Small intestine (tissue), 16 donors: ENCODE measurements at places on chromosomes 7 and 10. TPM values are rescaled to one million over a fixed set of nuclear protein-coding genes. Genes with fewer than 3 reads are reported as not detected.

GRCh38 chr10:15339892-15340291 lies 31.2 kb downstream of the FAM171A1 start:
- no peak overlapping the region for H3K27ac ChIP-seq
- H3K4me3 ChIP-seq = no peak overlapping the region
- no peaks in the 10 kb centered on the region for H3K36me3 ChIP-seq
- H3K27me3 ChIP-seq = no peaks in the 10 kb centered on the region

GRCh38 chr10:7665767-7666166 lies 999 bp downstream of the ITIH5 start:
- no peak overlapping the region for H3K27ac ChIP-seq
- H3K4me3 ChIP-seq = no peak overlapping the region
- no peaks in the 10 kb centered on the region for H3K36me3 ChIP-seq
- peaks cover 7% of the 10 kb centered on the region for H3K27me3 ChIP-seq

- H3K36me3 ChIP-seq = no peaks in the 10 kb centered on the region
- H3K27ac ChIP-seq = peak overlapping the region; percentile 28
- peak; percentile 21 for DNase-seq
- no peak overlapping the region for H3K4me3 ChIP-seq
- H3K4me1 ChIP-seq = no peaks in the 10 kb centered on the region
- no peaks in the 10 kb centered on the region for H3K27me3 ChIP-seq
Observed at GRCh38 chr7:37109016-37109683, 339.5 kb downstream of the ELMO1 start.

DNA sequence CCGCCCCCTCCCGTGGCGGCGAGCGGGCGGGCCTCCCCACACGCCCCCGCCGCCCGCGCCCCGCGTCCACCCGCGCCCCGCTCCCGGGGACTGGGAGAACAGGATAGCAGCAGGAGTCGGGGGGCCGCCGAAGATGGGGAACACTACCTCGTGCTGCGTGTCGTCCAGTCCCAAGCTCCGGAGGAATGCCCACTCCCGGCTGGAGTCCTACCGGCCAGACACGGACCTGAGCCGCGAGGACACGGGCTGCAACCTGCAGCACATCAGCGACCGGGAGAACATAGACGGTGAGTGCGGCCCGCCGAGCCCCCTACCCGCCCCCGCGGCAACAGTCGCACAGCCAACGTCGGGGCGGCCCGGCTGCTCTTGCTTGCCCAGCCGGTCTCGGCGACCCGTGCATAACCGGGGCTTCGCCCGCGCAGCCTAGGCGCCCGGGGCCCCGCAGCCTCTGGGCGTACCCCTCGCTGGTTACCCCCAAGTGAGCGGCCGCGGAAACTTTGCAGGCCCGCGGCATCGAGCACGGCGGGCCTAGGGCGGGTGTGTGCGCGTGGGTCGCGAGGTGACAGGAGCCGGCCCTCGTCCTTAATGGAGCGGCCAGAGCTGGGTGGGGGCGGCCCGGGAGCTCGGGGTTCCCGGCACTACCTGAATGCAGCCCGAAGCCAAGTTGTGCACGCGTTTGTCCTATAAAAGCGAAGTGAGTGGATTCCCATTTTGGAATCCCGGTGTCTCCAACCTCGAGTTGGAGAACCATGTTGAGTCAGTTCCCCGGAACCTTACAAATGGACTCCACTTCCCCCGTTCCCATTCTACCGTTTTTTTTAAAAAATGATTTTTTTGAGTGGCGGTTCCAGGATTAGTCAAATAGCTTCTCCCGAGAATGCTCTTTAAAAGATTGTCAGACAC lies 863 bp downstream of the CCNY start:
- H3K4me3 ChIP-seq = peak overlapping the region; percentile 76
- peaks cover 7% of the 10 kb centered on the region for H3K4me1 ChIP-seq
- H3K36me3 ChIP-seq = no peaks in the 10 kb centered on the region
- DNase-seq = peak; percentile 72
- peak overlapping the region; percentile 53 for H3K27ac ChIP-seq

DNA sequence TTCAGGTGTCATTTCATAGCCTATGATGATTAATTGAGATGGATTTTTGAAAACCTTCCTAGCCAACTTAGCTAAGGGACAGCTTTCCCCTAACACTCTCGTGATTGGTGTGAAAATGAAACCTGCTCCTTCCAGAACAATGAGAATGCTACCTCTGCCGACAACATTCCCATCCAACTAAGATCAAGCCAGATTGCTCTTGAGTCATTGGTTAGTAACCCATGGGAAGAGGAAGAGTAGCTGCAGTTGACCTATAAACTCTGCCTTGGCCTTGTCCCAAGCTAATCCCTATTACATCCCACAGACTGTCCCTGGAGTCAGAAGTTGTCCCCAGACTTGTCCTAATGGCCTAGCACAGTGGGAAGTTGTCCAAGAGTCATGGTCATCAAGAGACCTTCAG lies 80.5 kb upstream of the SVIL start:
- H3K27me3 ChIP-seq = no peaks in the 10 kb centered on the region
- H3K4me3 ChIP-seq = no peak overlapping the region
- no peak for DNase-seq
- peaks cover 6% of the 10 kb centered on the region for H3K36me3 ChIP-seq
- H3K27ac ChIP-seq = no peak overlapping the region

- H3K36me3 ChIP-seq = peaks cover 42% of the 10 kb centered on the region
- H3K27me3 ChIP-seq = no peaks in the 10 kb centered on the region
- H3K4me3 ChIP-seq = no peak overlapping the region
- no peaks in the 10 kb centered on the region for H3K4me1 ChIP-seq
- no peak overlapping the region for H3K27ac ChIP-seq
Observed at GRCh38 chr10:810351-810846, 120.9 kb upstream of the DIP2C start.

DNA sequence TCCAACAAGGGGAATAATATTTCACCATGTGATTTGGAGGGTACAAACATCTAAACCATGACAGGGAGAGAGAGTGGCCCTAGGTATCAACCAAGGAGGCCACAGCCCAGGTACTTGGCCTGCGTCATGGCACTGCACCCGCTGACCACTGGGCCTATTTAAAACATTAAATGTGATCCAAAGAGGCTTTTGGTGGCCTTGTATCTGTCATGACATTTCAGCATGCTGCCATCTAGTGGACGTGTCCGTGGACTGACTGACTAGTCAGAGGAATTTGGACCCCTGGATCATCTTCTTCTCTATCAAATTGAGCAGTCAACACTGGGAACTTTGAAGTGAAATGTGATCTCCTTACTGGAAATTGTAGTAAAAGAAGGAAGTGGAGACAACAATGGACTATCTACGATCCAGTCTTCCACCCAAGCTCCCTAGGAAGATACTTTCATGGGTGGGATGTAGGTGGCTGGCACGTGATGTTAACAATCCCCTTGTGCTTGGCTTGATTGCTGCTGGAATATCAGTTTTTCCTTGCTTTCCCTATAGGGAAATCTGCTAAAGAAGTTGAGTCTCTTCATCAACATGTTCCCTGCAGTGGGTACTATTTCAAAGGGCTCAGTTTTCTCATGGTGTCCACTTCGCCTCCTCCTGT lies 24.6 kb upstream of the ITGA8 start:
- no peak overlapping the region for H3K4me3 ChIP-seq
- no peaks in the 10 kb centered on the region for H3K27me3 ChIP-seq
- peak; percentile 44 for DNase-seq
- no peak overlapping the region for H3K27ac ChIP-seq

UNC5B gene
- 2.5 TPM for polyA plus RNA-seq

- H3K4me3 ChIP-seq = no peak overlapping the region
- no peaks in the 10 kb centered on the region for H3K36me3 ChIP-seq
- peaks cover 35% of the 10 kb centered on the region for H3K4me1 ChIP-seq
- no peaks in the 10 kb centered on the region for H3K27me3 ChIP-seq
Observed at GRCh38 chr10:102675666-102676533, 31.6 kb downstream of the TRIM8 start.

GRCh38 chr10:92384741-92385140 lies 93.8 kb downstream of the MARCHF5 start:
- no peaks in the 10 kb centered on the region for H3K36me3 ChIP-seq
- no peaks in the 10 kb centered on the region for H3K27me3 ChIP-seq
- H3K4me1 ChIP-seq = no peaks in the 10 kb centered on the region
- H3K27ac ChIP-seq = no peak overlapping the region

DNA sequence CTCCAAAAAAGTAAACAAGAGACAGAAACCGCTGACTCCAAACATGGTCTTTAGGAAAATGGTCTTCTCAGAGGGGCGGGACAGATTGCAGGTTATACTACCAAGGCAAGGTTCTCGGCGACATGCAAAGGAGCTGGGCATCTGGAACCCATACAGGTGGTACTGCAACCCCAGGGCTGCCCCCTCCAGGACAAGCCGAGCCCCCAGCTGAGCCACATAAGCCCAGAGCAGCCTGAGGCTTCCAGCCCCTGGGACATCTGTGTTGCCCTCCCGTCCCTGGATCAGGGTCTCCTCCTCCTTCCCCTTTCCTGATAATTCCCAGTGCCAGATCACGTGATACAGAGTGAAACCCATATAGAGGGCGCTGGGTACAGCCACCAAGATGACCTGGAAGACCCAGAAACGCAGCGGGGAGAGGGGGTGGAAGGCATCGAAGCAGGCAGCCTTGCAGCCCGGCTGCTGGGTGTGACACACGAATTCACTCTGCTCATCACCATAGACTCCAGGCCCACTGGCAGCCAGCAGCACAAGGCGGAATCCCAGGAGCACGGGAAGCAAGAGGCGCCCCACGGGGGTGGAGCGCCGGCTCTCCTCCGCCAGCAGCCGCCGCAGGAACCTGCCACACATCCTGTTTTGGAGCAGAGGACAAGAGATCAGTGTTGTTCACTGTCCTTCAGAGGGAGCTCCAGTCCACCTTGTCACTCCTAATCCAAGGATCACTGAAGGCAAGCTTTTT lies at the start of gene GJC3:
Gene GJC3 (minus strand): TSS at position 627 of the 736 bp plus-strand sequence. CDS start 0 bp downstream, at position 627.
- peak within 1 kb of the TSS; percentile 4 for H3K4me3 ChIP-seq
- DNase-seq = peak; percentile 71
- peaks cover 8% of the 10 kb centered on the region for H3K27me3 ChIP-seq

AOAH gene
- polyA plus RNA-seq = 2.9 TPM

SLC13A1 gene
- 0.07 TPM for polyA plus RNA-seq

- H3K27ac ChIP-seq = no peak overlapping the region
- no peaks in the 10 kb centered on the region for H3K27me3 ChIP-seq
- H3K4me1 ChIP-seq = peaks cover 3% of the 10 kb centered on the region
- H3K4me3 ChIP-seq = no peak overlapping the region
Observed at GRCh38 chr7:6056616-6057015, 25.4 kb downstream of the ANKRD61 start.

CRTAC1 gene
- polyA plus RNA-seq = 2.3 TPM

ITPRID1 gene
- polyA plus RNA-seq = 0.37 TPM

GRCh38 chr7:134044682-134045081 lies 82.5 kb upstream of the LRGUK start:
- no peak overlapping the region for H3K4me3 ChIP-seq
- no peaks in the 10 kb centered on the region for H3K27me3 ChIP-seq
- no peak overlapping the region for H3K27ac ChIP-seq
- H3K36me3 ChIP-seq = no peaks in the 10 kb centered on the region
- DNase-seq = peak; percentile 30
- no peaks in the 10 kb centered on the region for H3K4me1 ChIP-seq

DNA sequence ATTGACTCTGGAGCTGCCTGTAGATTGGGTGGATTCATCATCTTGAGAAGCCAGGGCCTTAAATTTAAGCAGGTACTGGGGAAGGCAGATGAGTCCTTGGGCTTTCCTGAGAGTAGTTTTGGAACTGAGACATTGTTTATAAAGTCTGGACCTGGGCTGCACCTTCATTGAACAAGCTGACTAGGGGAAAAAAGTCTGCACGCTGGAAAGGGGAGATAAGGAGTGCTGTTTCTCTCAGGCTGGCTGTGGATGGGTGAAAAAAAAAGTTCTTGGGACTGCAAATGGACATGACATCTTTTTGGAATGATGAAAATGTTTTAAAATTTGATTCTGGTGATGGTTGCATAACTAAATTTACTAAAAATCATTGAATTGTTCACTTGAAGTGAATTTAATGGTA lies 12.0 kb downstream of the SEC24C start:
- no peak for DNase-seq
- H3K4me3 ChIP-seq = no peak overlapping the region
- peaks cover 63% of the 10 kb centered on the region for H3K36me3 ChIP-seq
- no peak overlapping the region for H3K27ac ChIP-seq

HOGA1 gene
- polyA plus RNA-seq = 0.45 TPM

- no peaks in the 10 kb centered on the region for H3K4me1 ChIP-seq
- H3K27ac ChIP-seq = peak overlapping the region; percentile 31
- no peaks in the 10 kb centered on the region for H3K36me3 ChIP-seq
- H3K27me3 ChIP-seq = no peaks in the 10 kb centered on the region
- no peak overlapping the region for H3K4me3 ChIP-seq
Observed at GRCh38 chr7:90594751-90595317, 1.3 kb upstream of the CDK14 start.

- H3K27me3 ChIP-seq = no peaks in the 10 kb centered on the region
- H3K4me3 ChIP-seq = no peak overlapping the region
- DNase-seq = peak; percentile 13
- no peaks in the 10 kb centered on the region for H3K36me3 ChIP-seq
- H3K27ac ChIP-seq = no peak overlapping the region
Observed at GRCh38 chr10:74888962-74889661, 62.7 kb downstream of the KAT6B start.

DNA sequence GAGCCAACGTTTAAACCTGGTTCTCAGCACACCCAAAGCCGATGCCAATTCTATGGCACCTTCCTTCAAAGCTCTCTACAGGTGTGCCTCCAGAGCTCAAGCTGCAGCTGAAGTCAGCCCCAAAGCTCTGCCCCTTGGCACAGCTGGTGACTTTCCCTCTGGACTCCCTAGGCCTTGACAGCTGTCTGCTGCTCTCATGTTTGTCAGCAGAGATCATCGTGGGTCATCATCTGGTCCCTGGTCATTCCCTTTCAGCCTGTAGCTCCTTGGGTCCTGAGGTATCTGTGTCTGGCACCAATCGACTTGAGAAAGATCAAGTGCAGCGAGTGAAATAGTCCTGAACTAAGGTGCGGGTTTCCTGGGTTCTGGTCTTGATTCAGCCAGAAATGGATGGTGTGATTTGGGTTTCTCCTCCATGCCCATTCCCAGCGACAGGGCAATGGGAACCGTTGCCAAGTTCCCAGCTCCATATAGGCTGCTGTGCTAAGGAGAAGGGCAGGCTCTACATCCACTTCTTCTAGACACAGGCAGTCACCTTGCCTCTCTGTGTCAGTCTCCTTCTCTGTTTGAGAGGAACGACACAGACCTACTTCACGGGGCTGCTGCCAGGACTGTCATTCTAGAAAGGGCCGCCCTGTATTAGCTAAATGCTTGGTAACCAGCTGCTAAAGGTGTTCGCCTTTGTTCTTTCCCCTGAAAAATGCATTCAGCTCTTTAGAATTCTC lies 3.6 kb downstream of the PKD1L1 start:
- H3K27ac ChIP-seq = no peak overlapping the region
- H3K27me3 ChIP-seq = no peaks in the 10 kb centered on the region
- no peak overlapping the region for H3K4me3 ChIP-seq
- H3K4me1 ChIP-seq = peaks cover 21% of the 10 kb centered on the region

- no peak for DNase-seq
- H3K27ac ChIP-seq = no peak overlapping the region
- peaks cover 4% of the 10 kb centered on the region for H3K4me1 ChIP-seq
- H3K36me3 ChIP-seq = no peaks in the 10 kb centered on the region
Observed at GRCh38 chr10:115996031-115996430, 277.0 kb downstream of the GFRA1 start.

DNA sequence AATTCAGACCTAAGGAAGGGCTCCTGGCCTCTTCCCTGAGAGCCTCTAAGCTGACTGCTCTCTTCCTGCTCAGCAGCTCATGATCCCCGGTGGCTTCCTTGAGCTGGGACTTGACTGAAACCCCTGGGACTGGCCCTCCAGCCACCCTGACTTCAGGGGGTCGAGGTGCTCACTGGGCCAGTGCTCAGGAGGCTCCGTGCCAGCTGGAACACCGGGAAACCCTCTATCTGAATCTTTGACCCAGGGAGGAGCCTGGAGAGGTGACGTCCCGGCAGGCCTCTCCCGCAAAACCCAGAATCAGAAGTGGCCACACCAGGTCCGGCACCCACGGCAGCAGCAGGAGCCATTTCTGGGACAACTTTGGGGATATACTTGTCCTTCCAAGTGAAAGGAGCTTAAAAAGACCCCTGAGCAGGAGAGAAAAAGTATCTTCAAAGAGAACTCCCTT lies 110.7 kb downstream of the WDR37 start:
- no peaks in the 10 kb centered on the region for H3K36me3 ChIP-seq
- DNase-seq = no peak
- no peaks in the 10 kb centered on the region for H3K4me1 ChIP-seq
- no peak overlapping the region for H3K4me3 ChIP-seq
- no peak overlapping the region for H3K27ac ChIP-seq
